Effector CD8-positive, alpha-beta T cell (primary cell): ENCODE measurements at places on chromosomes 3 and 15.

DNA sequence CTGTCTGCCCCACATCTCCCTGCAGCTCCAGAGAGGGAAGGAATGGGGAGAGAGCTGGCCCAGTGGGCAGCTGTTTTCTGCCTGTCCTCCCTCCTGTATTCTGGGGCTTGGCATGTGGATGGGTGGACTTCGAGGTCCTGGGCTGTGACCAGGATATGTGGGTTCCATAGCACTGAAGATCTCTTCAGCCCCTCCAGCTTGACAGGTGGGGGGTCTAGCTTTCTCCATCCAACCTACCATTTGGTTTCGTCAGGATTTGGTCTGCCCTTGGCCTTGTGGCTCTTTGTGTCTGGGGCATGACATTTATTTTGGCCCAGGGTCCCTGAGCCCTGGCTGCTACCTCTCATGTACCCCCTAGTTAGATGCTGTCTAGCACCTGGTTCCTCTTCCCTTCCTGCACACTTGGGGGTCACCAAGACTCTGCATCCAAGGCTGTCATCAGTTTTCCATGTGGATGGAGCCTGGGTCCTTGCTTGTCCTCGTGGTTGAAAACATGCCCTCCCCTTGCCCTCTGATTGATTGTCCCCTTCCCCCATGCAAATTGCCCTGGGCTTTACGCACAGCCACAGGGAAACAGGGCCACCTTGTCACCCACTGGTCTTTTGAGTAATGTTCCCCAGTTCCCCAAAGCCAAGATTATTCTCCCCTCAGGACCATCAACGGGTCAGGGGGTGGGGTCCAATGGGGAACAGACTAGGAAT, 3.2 kb downstream of the EPHB3 start:
- DNase-seq: no peak

DNA sequence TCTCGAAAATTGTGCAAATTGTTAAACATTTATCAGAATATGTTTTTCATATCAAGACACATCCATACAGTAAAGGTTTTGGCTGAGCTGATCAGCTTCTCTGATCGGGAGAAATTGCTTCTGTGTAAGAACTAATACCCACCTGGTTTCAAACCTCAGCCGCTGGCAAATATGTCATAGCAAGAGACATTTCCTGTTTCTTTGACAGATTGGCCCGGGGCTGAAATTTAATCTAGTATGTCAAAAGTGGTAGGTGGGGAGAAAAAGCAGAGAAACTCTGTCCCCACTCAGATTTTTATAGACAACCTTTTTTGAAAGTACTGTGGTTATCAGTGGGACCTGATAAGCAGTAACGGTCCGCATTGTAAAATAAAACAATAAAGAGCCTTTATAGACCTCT, 88.8 kb upstream of the SLC24A5 start:
- no peak for DNase-seq

- peak; percentile 32 for DNase-seq
Observed at GRCh38 chr15:95259513-95259912, 1028.2 kb downstream of the MCTP2 start.

GRCh38 chr3:197854596-197855343, 63.7 kb downstream of the LRCH3 start:
- no peak for DNase-seq

GRCh38 chr15:78049691-78050440, 27.6 kb downstream of the TBC1D2B start:
- no peak for DNase-seq

- no peak for DNase-seq
Observed at GRCh38 chr15:67066959-67067853, 1.8 kb downstream of the SMAD3 start.

GRCh38 chr3:55078876-55079275, 151.0 kb upstream of the LRTM1 start:
- DNase-seq: no peak

DNA sequence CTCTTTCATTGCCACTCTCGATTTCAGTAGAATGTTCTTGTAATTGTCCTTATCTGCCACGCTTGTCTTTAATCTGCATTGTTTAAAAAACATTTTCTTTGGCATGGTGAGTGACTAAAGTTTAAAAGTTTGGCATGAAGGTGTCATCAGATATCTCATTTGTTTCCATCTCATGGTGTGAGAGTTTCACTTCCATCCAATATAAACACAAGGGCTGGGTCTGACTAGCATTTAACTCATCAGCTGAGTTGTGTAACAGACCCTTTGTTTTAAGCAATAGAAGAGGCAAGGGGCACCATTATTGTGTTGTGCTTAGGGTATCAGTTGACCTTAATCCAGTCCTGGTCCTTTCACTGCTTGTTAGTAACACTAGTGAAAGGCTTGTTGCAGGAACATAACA, 49.9 kb upstream of the IL12A start:
- no peak for DNase-seq

DNA sequence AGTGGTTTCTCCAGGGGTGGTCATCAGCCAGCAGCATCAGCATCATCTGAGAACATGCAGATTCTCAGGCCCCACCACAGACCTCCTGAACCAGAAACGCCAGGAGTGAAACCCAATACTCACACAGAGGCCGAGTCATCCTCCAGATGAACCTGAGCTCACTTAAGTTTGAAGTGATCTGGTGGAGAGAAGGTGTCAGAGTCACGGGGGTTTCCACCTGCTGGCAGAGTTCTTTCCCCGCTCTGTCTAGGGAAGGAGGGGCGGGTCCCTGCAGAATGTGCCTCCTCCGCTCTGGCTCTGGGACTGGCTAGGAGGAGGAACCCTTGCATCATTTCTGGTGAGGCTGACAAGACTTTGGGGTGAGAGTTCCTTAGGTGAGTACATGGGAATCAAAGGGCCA, 13.3 kb upstream of the KIF23 start:
- no peak for DNase-seq

- DNase-seq: no peak
Observed at GRCh38 chr3:70531838-70532489, 219.5 kb upstream of the MDFIC2 start.

DNA sequence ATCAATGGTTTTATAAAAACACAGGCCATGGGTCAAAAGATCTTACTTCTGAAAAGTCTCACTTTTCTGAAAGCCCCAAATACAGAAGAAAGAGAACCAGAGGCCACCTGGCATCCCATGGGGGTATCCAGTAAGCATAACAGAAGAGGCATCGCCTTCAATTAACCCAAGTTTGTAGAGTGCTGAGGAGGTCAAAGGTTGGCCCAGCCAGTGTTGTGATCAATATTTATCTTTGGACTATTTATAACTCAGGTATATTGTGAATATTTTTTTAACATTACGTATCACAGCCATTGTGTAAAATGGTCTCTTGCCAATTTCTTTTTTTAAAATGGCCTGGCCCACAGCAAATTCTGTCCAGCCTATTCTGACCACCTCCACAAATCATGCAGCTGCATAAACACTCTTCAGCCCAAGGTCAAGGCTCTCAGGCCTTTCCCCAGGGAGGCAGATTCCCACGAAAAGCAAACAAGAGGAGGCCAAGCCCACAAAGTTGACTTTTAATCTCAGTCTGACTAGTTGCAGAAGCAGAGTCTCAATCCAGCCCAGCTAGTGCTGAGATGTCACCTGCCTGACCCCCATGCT, 26.2 kb upstream of the SPTBN5 start:
- DNase-seq: no peak

DNA sequence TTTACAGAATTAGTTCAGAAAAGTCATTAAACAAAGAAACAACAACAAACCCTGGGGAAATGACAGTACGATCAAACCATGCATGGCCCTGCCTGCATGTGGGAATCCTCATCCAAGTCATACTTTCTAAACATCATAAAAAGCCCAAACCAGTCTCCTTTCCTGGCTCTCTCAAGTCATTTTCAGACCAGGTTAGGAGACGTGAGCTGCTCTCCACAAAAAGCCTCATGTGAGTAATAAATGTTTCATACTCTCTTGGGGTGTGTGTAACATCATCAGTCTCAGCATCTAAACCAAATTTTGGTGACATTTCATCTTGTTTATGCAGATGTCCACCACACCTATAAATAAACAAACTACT, 18.9 kb downstream of the GREM1 start:
- DNase-seq: no peak
